ENCODE measurements at places on chromosomes 1 and 21.

- no peak for DNase-seq
These were observed 469.6 kb upstream of the NFIA start for GRCh38 chr1:60612790-60613189.

GRCh38 chr1:90919190-90919719, 102.6 kb downstream of the ZNF644 start:
- no peak for DNase-seq

DNA sequence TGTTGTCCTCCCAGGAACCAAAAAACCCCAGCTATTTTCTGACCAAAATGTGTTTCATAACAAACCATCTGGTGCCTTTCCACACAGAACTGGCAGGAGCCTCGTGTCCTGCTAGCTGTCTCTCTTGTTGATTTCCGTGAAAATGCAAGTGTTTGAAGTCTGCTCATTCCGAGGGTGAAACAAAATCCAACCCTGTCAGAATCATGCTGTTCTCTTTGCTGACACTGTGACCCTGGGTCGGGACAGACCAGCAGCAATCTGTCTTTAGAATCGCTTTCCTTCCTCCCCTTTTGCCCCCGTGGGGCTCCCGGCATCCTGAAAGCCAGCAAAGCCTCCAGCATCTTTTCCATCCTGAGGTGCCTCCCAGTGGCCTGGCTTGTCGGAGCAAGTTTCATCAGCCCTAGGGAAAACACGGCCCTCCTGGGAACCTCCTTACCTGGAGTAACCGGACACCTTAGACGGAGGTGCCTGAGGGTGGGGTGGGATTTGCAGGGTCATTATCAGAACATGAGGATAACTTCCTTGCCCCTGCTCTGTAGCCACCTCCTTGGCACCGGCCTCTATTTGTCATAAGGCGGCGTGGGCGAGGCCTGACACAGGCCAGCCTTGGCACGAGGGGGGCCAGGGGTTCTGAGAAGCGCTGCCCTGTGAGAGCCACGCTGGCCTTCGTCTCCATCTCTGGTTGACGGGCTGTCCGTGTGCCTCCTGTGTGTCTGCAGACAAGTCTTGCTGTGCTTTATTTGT, 24.9 kb downstream of the LDLRAP1 start:
- no peak for DNase-seq

DNA sequence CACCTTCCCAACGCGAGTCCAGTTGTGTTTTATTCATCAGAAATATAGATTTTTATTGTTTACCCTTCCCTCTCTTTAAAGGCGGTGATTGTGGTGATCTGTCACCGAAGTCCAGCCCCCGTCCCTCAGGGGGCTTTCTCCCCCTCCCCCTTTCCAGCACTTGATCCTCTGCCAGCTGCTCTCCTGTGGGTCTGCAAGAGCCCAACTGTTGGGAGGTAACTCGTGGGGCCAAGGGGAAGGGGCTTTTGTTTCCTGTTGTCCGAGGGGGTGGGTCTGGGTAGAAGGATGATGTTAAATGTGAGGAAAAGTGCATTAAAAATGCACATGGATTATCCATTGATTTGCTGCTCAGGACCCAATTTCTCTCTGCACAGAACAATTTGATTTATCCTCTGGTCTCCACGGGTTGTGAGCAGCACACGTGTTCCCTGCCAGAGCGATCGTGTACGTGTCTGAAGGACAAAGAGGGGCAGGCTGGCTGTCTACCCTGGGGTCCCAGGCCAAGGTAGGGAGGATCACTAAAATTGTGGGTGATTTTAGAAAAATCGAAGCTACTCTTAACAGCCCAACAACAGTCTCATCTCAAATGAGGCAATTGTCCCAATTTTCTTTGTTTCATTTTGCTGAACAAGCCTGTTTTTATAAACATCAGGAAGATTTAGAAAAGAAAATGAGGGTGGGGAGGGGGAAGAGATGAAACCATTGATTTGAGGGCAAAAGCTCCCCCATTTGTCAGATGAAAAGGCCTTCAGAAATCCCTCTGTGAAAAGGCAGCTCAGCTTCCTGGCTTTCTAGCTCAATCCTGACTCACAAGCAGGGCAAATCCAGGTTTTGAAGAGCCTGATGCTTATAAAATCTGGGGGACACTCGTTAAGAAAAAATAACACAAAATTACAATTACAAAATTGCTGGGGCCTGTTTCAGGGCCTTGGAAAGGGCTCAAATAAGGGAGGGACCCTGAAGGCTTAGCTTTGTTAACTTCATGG, 176.2 kb downstream of the RHOU start:
- DNase-seq: no peak

- no peak for DNase-seq
These were observed 45.7 kb downstream of the CDCP2 start for GRCh38 chr1:54107131-54107530.

- no peak for DNase-seq
These were observed 6.9 kb upstream of the TMEM269 start for GRCh38 chr1:42777852-42778251.

- no peak for DNase-seq
These were observed 122.3 kb downstream of the DISC1 start for GRCh38 chr1:231748760-231749415.

- DNase-seq: no peak
These were observed 2.3 kb upstream of the NENF start for GRCh38 chr1:212430416-212430815.

- DNase-seq: no peak
These were observed 27.1 kb upstream of the C1QA start for GRCh38 chr1:22609291-22609690.

DNA sequence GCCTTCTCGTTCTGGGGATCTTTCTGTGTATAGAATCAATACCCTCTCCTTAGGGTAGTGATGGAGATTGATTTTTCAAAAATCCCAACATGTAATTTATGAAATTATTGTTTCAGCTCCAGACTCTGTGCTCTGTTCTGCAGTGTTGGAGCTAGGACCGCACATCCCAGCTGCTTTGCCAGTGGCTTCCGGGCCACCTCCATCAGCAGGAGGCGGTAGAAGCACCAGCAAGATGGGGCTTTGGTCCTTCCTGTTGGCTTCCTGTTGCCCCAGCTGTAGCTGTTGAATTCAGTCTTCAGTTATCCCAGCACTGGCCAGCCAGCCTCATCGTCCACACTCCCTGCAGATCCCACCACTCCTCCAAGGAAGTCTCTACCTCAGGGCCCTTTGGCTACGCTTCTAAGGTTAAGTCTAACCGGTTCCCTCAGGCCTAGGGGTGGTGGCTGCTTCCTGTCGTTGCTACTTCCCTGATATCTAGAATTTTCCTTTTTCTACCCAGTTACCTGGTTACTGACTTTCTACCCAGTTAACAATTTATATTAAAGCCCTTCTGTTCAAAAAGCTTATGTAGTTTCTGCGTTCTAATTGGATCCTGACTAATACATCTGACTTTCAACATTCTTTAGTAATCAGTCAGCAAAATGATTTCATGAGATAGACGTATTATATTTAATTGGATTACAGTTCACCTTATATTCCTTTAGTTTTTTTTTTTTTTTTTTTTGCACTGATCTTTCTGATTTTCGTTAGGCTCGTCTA, 24.6 kb downstream of the GALNT2 start:
- no peak for DNase-seq

GRCh38 chr1:172874950-172875349, 175.8 kb downstream of the TNFSF18 start:
- DNase-seq: no peak

- DNase-seq: no peak
These were observed 83.5 kb downstream of the NPHP4 start for GRCh38 chr1:5908461-5909375.

DNA sequence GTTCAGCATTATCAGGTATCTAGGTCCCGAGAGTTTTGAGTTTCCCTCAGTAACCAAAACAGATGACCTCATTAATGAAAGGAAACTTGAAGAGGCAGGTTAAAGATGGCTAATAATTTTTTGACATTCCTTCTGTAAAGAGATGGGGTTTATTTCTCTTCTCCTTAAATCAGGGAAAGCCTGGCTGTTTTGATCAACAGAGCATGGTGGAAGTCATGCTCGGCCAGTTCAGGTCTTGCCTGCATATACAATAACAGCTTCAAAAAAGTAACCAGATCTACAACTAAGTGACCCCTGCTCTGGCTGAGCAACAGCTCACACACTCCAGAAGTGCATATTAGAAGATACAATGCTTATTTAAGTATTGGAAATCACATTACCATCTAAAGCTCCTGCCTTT, 36.6 kb upstream of the POU2F1 start:
- DNase-seq: no peak

DNA sequence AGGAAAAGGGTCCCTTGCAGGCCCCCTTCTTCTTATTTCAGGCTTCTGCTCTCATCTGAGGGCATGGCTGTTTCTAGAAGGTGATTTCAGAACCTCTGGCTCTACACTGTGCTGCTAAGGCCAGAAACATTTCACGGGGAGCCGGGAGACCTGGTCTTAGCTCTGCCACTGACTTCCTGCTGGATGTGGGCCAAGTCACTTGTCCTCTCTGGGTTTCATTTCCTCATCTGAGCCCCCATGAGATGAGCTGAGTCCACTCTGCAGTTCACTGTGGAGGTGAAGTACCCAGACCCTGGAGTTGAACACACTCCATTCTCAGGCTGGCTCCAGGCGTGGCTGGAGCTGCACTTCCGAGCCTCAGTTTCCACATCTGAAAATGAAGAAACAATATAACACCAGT, 2.1 kb downstream of the PADI1 start:
- DNase-seq: no peak

DNA sequence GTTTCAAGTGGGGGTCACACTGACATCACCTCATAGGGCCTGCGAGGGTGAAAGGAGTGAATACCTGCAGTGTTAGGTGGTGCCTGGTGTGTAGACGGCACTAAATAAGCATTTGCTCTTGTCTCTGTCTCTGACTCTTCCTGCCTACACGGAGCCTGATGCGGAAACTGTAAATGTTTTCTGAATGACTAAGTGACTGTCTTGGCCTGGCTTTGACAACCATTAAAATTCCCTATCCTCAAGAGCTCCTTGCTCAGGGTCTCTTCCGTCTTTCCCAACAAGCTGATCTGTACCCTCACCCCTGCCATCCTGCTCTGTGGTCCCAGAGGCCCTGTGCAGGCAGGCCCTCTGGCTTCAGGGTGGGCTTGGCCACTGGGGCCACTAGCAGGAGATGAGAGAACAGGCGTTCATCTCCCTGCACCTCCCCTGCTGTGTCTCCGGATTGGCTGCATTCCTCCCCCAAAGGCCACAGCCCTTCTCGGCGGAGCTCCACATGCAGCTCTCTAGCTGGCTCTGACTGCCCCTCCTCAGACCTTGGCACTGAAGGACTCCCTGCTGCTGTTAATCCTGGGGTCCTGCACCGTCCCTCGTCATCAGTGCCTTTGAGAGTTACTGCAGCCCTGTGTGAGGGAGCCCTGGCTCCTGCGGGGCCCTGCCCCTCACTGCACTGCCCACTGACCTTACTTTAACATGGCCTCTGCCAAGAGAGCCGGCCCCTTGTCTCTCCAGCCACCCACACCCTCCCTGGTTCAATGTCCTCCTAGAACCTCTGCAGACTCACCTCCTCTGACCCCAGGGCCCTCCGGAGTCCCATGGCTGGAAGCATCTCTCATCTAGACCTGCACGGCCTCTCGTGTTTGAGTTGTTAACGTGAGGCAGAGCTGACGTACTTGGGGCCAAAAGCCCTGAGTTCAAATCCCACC, 211.1 kb downstream of the MATN1 start:
- no peak for DNase-seq

DNA sequence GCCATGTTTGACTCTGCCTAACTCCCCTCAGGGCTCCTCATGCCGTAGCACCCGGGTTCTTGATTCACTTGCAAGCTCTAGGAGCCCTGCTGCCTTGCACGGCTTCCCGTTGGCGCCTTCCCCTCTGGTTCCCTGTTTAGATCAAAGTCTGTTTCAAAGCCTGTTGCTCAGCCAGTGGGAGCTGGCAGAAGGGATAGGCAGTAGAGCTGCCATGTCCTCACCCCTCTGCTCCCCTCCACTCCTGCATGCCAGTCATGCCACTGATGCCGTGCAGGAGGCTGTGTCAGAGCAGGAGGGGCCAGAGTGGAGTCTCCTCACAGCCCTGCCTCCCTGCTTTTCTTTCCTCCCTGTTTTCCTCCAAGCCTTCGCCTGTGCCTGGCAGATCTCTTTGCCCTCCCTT, 26.5 kb downstream of the HMGCS2 start:
- no peak for DNase-seq

DNA sequence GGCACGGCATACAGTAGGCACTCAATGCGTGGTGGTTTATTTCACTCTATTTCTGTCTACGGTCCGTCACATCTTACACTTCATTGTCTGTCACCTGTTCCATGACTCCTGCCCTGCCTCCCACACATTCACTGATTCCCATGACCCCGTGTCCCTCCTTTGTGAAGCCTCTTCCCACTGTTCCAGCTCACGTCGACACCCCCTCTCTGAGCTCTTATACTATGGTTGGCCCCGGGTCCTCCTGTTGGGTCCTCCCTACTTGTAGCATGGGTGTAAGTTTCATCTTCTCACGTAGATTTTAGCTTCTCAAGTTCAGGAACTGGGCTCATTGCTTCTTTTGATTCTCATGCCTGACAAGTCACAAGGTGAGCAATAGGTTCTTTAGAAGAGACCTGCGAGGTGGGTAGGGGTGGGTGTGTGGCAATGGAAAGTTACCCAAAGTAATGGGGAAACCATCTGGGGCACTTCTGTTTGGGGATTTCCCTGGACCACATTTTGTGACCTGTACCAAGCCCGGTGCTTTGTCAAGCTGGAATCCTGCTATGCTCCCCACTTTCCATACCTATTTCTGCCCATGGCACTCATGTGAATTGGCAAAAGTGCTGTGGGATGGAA, 22.1 kb upstream of the IL10 start:
- no peak for DNase-seq

GRCh38 chr1:67619080-67619479, 65.9 kb upstream of the GADD45A start:
- no peak for DNase-seq

GRCh38 chr1:166884040-166884642, 8.1 kb upstream of the TADA1 start:
- DNase-seq: no peak

DNA sequence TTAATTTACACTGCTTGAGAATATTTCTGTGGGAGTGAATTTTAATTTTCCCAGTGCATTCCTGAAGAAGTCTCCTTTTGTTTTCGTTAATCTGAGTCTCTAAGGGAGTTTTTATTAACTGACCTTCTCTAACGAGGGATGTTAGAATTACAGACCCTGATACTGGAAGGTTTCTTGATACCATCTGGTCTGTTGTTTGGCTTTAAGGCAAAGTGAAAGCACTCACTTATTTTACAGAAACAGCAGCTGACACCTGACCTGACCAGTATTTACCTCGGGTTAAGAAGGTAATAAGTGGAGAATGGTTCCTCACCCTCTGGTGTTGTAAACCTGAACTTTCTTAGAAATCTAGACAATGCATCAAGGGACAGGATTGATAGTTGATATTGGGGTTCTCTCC, 12.4 kb downstream of the CDC14A start:
- no peak for DNase-seq

DNA sequence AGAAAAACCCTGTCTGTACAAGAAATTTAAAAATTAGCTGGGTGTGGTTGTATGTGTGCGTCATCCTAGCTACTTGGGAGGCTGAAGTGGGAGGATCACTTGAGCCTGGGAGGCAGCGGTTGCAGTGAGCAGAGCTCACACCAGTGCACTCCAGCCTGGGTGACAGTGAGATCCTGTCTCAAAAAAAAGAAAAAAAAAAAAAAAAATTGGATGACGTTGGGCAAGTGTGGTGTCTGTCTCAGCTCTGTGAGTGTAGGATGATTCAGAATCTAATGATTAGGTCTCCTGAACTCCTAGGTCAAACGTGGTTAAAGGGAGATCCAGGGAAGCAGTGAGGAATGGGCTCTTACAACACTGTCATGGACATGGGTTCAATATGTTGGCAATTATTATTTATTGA, 435.9 kb downstream of the KIF26B start:
- DNase-seq: no peak

GRCh38 chr21:46664316-46664995, 29.0 kb downstream of the PRMT2 start:
- no peak for DNase-seq

GRCh38 chr1:198809247-198809646, 170.4 kb downstream of the PTPRC start:
- DNase-seq: no peak
